ENCODE measurements at places on chromosomes 4 and X. TPM values are rescaled to one million over a fixed set of nuclear protein-coding genes. Genes with fewer than 3 reads are reported as not detected.

Gene AMOT
- 2.3 TPM for total RNA-seq

Gene KCND1
- 2.3 TPM for total RNA-seq

Gene SLC9B1
- total RNA-seq = 1.7 TPM

Gene HDX
- 1.5 TPM for total RNA-seq

Gene GPR34
- total RNA-seq = not detected

Gene ZCCHC18
- 4.3 TPM for total RNA-seq

Gene ALPK1
- 6.2 TPM for total RNA-seq

Gene HPF1
- total RNA-seq = 12.7 TPM

Gene SASH3
- total RNA-seq = 117 TPM

Gene PITX2
- total RNA-seq = not detected

Gene TRO
- 0.47 TPM for total RNA-seq

Gene ADH4
- total RNA-seq = not detected

Gene BMPR1B
- total RNA-seq = 0.72 TPM

Gene MAGEA11
- not detected for total RNA-seq

Gene USP17L21
- not detected for total RNA-seq

DNA sequence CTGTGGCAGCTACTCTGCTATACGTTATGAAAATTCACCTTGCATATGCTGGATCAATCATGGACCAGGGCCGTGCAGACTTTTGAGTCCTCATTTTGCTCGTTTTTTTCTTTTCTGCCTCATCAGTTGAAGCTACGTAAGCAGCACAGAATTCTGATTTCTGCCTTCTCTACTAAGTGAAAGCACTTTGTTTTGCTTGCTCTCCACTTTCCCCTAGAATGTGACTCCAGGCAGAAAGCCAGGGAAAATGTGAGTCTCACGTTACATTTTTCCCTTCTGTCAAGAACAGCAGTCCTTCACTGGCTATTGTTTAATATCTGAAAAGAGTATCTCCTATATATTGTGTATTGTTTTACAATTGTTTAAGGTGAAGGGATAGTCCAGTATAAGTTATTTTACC is 1840.1 kb downstream of the PCDH7 start:
- DNase-seq = no peak

GRCh38 chrX:25873196-25873595 is 264.9 kb upstream of the MAGEB18 start:
- DNase-seq = no peak

- no peak for DNase-seq
These were observed 34.7 kb downstream of the P2RY8 start for GRCh38 chrX:1502241-1502640.

- DNase-seq = no peak
These were observed 41.3 kb downstream of the BCOR start for GRCh38 chrX:40056420-40056819.

DNA sequence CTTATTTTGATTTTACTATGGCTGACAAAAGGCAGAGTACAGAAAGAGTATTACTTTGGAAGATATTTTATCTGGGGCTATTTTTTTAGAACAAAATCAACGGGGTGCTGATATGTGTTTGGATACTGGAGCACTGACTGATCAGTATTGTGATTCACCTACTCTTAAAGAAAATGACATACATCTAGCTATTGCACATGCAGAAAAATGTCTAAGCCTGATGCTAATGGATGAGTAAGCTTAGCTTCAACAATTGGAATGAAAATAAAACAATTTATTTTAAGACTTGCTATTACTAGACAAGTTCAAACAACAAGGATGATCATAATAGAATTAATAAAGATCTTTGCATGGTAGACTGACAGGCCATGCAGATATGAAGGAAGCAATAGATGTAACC is 262.0 kb downstream of the PPP1R2C start:
- no peak for DNase-seq

GRCh38 chr4:86894455-86894854 is 2.2 kb upstream of the C4orf36 start:
- no peak for DNase-seq

- DNase-seq = no peak
These were observed 40.4 kb downstream of the RELL1 start for GRCh38 chr4:37645736-37646135.

DNA sequence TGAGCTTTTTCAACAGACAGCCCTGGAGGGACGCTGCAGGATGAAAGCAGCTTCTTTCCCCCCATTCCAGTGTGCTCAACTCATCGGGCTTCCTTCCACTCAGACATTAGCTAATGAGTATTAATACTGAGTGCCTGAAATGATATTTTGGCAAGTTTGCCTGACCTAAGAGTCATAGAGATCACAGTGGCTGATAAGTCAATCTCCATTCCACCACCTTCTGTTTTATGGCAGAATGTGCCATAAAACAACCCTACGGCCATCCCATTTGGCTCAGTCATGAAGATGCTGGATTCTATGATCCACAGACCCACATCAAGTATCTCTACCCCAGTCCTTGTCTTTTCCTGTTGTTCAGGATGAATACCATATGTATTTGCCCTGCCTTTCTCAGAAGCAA is 48.3 kb upstream of the MAB21L2 start:
- no peak for DNase-seq

DNA sequence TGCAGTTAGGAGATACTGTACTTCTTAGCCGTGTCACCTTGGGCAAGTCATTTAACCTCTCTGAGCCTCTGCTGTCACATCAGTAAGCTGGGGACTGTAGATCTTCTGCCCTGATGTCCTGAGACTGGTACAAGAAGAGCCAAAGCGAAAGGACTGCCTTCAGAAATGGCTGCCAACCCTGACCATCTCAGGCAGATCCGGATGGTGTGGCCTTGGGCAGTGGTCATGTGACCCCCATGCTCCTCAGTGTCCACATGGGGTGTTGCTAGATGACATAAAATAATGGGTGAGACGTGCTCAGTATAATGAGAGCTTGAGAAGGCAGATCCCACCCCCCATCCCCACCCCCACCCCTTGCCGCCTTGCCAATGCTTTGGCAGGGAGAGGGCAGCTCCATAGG is 60.4 kb upstream of the MTM1 start:
- no peak for DNase-seq

DNA sequence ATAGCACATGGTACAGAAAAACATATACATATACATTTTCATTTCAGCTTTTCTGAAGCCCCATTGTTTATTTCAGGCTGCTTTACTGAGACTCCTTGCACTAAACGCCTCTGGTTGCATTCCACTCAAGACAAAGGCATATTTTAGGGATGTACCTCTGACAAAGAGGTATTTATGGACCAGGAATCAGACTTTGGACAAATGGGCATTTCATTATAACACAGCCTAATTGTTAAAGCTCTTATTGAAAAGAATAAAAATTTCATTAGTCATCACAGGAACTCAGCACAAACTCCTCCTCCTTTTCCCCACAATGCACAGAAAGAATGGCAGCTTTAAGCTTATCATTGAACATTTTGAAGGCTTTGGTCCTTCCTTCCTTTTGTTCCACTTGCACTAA is 62.9 kb upstream of the UGT8 start:
- DNase-seq = no peak

DNA sequence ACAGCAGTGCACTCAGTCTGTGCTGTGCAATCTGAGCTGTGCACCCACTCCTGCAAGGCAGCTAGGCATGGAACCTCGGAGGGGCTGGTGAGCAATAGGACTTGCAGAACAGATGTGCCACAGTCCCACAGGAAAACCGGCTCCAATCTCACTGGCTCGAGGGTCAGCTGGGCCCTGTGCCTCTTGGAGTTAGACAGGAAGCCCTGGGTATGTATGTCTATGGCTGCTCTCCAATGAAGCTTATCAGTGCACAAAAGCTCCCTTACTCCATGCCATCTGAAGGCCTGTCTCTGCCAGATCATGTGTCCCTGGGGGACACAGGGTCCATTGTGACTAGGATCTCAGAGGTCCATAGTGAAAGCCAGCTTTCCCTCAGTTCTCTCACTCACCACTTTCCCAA is 335.8 kb downstream of the SH3BGRL start:
- DNase-seq = no peak

DNA sequence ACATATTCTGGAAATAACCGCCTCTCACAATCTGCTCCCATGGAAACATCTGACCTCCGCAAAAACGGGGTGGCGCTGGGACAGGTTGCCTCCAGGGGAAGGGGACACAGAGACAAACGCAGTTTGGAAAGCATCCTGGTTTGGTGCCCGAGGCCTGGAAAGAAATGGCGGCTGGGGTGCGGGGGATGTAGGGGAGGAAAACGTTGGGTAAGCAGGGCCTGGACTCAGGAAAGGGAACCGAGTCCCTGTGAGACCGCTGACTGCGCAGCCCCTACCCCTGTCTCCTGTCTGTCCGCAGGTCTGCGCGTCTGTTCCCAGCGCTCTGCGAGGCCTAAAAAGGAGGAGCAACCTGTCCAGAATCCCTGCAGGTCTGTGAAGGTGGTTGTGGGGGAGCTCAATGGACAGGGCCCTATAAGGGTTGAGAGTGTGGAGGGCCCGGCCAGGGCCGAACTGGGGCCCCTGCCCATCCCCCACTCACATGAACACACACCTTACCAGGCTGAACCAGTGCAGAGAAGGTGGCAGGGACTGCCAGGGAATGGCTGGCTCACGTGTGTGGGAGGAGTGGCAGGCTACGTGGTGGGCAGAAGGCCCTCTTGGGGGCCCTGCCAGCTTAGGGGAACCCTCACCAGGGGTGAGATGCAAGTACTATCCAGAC is 672 bp downstream of the TCEAL3 start:
- DNase-seq = no peak

DNA sequence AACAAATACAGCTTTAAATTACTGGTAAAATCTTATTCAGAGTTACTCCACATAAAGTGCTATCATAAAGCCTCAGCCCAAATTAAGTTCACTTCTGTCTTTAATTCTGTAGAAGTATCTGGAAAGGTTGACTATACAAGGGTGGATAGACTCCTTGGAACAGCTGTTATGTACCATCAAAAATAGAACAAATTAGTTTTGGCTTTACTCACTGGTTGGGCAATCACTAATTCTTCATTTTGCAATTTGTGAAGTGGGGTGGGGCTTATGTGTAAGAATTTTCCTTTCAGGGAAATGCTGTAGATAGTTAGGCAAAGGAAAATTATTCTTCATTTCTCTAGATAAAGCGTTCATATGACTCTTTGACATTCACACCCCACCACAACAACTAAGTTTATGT is 7.8 kb downstream of the DIAPH2 start:
- no peak for DNase-seq

- no peak for DNase-seq
These were observed 112.7 kb downstream of the PPP4R3C start for GRCh38 chrX:27350476-27350875.

- no peak for DNase-seq
These were observed 26.8 kb upstream of the AREG start for GRCh38 chr4:74418063-74418670.

DNA sequence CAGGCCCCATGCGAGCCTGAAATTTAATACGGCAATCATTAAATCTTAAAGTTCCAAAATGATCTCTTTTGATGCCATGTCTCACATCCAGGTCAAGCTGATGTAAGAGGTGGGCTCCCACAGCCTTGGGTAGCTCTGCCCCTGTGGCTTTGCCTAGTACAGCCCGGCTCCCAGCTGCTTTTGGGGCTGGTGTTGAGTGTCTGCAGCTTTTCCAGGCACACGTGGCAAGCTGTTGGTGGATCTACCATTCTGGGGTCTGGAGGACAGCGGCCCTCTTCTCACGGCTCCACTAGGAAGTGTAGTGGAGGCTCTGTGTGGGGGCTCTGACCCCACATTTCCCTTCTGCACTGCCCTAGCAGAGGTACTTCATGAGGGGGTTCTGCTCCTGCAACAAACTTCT is 588.9 kb downstream of the CENPC start:
- DNase-seq = no peak

DNA sequence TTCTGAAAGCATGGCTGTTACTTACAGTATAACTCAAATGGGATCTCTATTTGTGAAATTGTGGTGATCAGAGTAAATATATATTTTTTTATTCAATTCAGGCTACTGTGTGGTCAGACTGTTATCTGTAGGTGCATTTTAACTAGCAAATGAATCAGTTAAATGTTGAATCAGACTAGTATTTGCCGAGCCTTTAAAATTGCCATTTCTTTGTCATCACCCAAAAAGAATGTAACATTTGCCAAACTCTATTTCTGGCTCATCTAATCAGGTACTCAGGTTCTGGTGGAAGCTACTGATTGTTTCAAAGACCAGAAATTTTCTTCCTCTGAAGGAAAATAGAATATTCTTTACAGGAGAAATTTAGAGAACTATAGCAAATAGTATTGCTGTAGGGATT is 1.8 kb upstream of the NAA15 start:
- DNase-seq = no peak

DNA sequence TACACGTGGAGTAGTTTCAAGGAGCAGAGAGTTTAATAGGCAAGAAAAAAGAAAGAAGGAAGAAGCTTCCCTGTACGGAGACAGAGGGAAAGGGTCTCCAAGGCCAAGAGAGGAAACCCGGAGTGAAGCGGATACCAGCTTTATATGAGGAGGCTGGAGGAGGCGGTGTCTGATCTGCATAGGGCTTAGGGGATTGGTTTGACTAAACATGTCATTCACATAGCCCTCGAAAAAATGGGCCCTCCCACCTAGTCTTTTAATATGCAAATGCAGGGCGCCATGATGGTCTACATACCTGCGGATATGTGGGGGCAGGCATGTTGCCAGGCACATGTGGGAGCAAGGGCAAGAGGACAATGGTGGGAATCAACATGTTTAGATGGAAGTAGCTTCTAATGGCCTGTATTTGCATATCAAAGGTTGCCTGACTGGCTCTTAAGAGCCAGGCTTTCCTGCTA is 103.1 kb upstream of the UGT8 start:
- DNase-seq = no peak

- no peak for DNase-seq
These were observed 7.0 kb downstream of the VAMP7 start for GRCh38 chrX:155888139-155888538.

- DNase-seq = no peak
These were observed 69.8 kb upstream of the FAT4 start for GRCh38 chr4:125244848-125245450.

DNA sequence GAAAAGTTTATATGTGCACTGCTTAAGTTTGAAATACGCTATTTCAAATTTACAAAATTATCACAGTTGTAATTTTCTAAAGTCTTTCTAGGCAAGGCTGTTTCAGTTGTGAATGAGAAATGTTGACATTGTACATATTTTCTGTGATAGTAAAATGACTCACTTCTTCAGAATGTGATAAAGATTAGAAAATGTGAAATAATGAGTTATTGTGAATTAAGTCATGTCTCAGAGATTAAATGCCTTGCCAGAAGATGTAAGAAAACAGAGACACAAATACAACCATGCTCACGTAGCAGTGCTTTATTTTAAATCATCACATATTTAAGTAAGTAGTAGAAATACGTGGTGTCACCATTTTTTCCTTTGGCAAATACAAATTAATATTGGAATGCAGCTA is 768 bp downstream of the CLCN4 start:
- DNase-seq = no peak

GRCh38 chr4:40112027-40112792 is 55.6 kb downstream of the N4BP2 start:
- no peak for DNase-seq

GRCh38 chr4:155908187-155909139 is 5.0 kb downstream of the TDO2 start:
- no peak for DNase-seq

DNA sequence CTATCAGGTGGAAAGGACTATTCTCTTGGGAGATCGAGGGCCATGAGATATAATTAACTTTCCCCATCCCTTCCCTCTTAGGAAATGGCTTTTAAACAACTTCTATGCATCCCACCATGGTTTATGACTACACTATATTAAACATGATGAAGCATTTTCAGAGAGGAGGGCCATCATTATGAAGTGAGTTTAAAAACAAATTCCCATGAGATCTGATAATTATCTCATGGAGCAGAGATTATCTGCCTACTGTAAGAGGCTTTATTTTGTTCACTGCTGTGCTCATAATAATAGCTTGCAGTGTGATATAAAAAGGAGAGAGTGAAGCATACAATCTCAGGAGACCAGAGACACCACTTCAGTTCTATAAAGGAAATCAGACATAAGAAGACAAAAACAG is 330.5 kb upstream of the ZFP42 start:
- no peak for DNase-seq

Data from CD4-positive, CD25-positive, alpha-beta regulatory T cell (primary cell).